Progenitor cell of endocrine pancreas (in vitro differentiated cells): ENCODE measurements at places on chromosomes 5 and 9.
A peak's percentile ranks its signal among the peaks of the same experiment; 100 is the strongest.

GRCh38 chr9:132857031-132857430 lies 21.1 kb downstream of the AK8 start:
- H3K4me3 ChIP-seq: no peak overlapping the region
- no peaks in the 10 kb centered on the region for H3K36me3 ChIP-seq
- H3K4me1 ChIP-seq: no peaks in the 10 kb centered on the region

- H3K4me3 ChIP-seq: no peak overlapping the region
- peaks cover 28% of the 10 kb centered on the region for H3K36me3 ChIP-seq
- no peak for DNase-seq
These were observed 8.5 kb upstream of the TMEM268 start for GRCh38 chr9:114602620-114603019.

DNA sequence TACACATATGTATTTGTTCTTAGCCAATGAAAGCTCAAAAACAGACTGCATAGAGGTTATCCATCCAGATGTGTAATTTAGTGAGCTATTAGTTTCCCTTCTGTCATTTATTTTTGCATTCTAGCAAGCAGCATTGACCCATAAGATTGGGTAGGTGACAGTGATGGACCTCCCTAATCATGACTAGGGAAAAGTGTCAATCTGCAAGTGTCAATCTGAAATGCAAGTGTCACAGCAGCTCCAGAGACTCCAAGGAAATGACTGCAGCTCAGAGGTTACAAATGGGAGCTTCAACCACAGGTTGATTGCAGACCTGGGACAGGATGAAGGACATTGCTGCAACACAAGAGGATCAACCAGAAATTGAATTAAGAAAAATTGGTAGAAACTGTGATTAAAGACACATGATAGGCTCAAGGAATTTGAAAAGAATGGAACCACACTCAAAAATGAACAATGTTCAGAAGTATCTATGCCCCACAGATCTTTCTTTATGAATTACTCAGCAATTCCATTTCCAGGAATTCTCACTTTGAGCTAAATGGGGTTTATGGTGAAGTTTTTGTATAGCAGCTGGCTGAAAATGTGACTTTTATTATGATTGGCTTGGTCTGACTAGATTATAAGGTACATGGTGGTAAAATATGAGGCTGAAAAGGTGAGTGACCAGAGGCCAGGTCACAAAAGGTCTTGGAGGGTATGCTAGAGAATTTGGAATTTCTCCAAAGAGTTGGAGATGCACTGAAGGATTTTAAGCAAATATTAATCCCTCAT lies 59.6 kb upstream of the HTR4 start:
- no peak overlapping the region for H3K27ac ChIP-seq
- no peaks in the 10 kb centered on the region for H3K27me3 ChIP-seq
- no peak for DNase-seq
- no peak overlapping the region for H3K4me3 ChIP-seq
- no peaks in the 10 kb centered on the region for H3K36me3 ChIP-seq

DNA sequence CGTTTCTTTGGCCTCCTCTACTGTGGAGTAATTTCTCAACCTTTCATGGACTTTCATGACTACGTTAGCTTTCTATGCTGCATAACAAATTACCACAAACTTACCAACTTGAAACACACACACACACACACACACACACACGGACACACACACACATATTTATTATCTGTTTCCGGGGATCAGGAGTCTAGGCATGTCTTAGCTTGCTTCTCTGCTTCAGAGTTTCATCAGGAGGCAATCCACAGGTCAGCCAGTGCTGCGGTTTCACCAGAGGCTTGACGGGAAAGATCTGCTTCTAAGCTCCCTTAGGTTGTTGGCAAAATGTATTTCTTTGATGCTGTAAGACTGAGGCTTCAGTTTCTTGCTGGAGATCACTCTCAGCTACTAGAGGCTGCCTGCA lies 59.0 kb upstream of the C9orf72 start:
- DNase-seq: no peak
- no peak overlapping the region for H3K4me3 ChIP-seq
- H3K36me3 ChIP-seq: no peaks in the 10 kb centered on the region
- H3K27me3 ChIP-seq: no peaks in the 10 kb centered on the region
- no peak overlapping the region for H3K27ac ChIP-seq

GRCh38 chr5:58582019-58582802 lies 664 bp upstream of the RAB3C start:
- peak overlapping the region; percentile 88 for H3K27ac ChIP-seq
- peaks cover 14% of the 10 kb centered on the region for H3K4me1 ChIP-seq
- peaks cover 7% of the 10 kb centered on the region for H3K27me3 ChIP-seq
- H3K4me3 ChIP-seq: peak overlapping the region; percentile 89
- H3K36me3 ChIP-seq: no peaks in the 10 kb centered on the region

GRCh38 chr9:131480258-131480657 lies 22.5 kb upstream of the POMT1 start:
- H3K27me3 ChIP-seq: no peaks in the 10 kb centered on the region
- H3K4me3 ChIP-seq: no peak overlapping the region
- DNase-seq: no peak

DNA sequence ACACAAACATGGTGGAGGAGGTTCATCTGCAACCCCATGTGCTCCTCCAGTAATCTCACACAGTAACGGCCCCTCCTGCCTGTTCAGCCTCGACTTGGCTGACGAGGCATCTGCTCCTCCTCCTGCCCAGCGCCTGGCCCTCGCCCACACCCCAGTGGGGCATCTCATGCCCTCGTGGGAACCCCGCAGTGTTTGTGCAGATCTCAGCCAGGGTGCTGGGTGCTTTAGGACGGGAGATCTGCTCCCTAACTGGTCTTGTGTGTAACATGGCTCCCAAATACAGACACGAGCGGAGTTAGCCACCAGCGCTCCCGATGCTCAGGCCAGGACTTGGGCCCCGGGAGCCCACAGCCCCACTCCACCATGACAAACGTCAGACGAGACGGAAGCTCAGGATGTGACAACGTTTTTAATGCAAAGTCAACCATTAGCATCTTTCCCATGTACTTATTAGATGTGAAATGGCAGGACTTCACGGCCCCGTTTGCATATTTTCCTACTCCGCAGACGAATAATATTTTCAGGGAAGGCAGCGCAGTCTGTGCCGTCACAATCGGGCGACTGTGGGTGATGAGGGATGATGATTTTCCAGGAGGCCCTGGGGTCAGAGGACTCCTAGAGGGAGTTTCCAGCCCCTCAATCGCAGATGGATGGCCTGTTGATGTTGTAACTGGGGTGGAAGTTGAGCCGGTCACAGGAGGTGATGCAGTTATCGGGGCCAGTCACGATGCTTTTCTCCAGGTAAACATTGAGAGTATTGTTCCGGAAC lies 5.5 kb upstream of the MRPS2 start:
- no peak for DNase-seq
- peaks cover 12% of the 10 kb centered on the region for H3K4me1 ChIP-seq
- H3K4me3 ChIP-seq: no peak overlapping the region
- H3K27me3 ChIP-seq: no peaks in the 10 kb centered on the region
- peaks cover 3% of the 10 kb centered on the region for H3K36me3 ChIP-seq

DNA sequence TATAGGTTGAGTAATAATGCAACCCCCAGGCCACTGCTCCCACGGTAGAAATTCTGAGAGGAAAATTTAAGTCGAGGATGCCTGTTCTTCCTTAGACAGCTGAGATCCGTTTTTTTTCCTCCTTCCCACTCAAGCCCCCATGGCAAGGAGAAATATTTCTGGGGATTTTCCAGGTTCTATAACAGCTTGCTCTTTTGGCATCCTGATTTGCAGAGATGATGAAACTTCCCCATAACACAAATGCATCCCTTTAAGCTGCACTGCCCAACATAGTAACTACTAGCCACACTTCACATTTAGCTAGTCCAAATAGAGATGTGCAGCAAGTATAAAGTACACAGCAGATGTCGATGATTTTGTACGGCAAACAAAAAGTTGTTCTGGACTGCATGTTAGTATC lies 32.5 kb upstream of the GNA14 start:
- no peak for DNase-seq
- no peaks in the 10 kb centered on the region for H3K4me1 ChIP-seq
- H3K36me3 ChIP-seq: peaks cover 2% of the 10 kb centered on the region

GRCh38 chr5:57717555-57717954 lies 234.9 kb upstream of the ACTBL2 start:
- no peaks in the 10 kb centered on the region for H3K36me3 ChIP-seq
- peaks cover 3% of the 10 kb centered on the region for H3K27me3 ChIP-seq
- DNase-seq: no peak
- H3K27ac ChIP-seq: no peak overlapping the region
- H3K4me3 ChIP-seq: no peak overlapping the region
- H3K4me1 ChIP-seq: no peaks in the 10 kb centered on the region

DNA sequence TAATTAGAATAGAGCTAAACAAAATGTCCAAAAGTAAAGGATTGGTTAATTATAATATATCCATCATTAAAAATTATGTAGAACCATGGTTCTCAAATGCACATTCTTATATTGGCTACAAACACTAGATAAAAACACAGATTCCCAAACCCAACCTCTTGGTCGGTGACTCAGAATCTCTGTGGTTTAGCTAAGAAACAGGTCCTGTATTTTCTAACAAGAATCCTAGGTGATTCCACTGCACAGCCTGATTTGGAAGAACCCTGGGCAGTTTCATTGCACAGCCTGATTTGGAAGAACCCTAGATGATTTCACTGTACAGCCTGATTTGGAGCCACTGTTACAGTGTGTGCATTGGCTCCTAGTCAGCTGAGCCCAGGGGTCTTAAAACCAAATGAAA lies 67.9 kb downstream of the KIAA1958 start:
- H3K36me3 ChIP-seq: peaks cover 3% of the 10 kb centered on the region
- H3K27me3 ChIP-seq: no peaks in the 10 kb centered on the region
- H3K4me1 ChIP-seq: peaks cover 38% of the 10 kb centered on the region
- no peak overlapping the region for H3K27ac ChIP-seq
- DNase-seq: no peak

GRCh38 chr5:158857976-158858375 lies 241.7 kb downstream of the EBF1 start:
- no peak for DNase-seq
- no peak overlapping the region for H3K4me3 ChIP-seq
- H3K27ac ChIP-seq: no peak overlapping the region
- H3K27me3 ChIP-seq: peaks cover 61% of the 10 kb centered on the region
